ENCODE measurements at places on chromosomes 16 and 17.

DNA sequence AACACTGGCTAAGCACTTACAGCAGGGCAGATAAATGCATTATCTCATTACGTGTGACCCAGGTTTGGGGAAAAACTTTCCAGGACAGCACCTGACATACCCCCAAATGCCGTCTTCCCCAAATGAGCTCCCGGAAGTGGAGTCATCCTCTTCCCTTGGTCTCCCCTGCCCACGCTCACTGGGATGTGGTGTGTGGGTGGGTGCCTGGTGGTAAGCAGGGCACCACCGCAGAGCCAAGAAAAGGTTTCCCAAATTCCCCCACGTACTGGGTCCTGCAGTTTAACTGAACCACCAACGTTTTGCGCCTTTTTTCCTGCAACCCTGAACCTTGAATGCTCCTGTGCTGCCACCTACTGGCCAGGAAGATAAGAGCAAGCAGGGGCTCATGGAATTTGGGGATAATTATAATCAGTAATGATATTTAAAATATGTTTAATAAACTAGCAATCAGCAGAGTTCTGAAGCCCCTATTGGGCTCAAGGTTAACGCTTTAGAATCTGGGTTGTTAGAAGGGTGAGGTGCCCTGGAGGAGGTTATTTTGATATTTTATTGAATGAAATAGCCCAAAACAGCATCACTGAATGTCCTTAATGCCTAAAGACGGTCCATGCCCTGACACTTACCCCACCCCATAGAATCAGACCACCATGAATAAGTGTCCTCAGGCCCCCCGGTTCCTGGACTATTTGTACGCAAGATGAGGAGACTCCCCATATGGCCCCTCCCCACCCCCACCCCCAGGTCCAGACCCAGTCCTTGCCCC is 8.0 kb downstream of the SPPL2C start:
- DNase-seq = peak; percentile 34

DNA sequence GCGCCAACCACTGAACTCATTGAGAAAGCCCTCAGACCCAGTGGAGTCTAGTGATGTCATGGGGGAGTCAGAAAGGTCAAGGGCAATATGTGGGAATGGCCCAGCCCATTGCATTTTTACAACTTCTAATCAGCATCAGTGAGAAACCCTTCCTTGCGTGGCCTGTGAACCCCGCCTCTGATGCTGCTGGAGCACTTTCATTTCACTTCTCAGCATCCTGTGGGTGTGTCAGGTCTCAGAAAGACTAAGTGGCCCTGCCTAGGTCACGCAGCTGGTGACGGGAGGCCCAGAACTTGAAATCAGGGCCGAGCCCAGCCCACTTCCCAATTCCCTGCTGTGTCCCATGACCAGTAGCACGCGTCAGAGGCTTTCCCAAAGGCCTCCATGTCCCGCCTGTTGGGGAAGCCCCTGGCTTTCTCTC is 6.1 kb downstream of the DNAI2 start:
- no peak for DNase-seq

- no peak for DNase-seq
Measured at GRCh38 chr17:19558946-19559345, 25.3 kb downstream of the SLC47A1 start.

DNA sequence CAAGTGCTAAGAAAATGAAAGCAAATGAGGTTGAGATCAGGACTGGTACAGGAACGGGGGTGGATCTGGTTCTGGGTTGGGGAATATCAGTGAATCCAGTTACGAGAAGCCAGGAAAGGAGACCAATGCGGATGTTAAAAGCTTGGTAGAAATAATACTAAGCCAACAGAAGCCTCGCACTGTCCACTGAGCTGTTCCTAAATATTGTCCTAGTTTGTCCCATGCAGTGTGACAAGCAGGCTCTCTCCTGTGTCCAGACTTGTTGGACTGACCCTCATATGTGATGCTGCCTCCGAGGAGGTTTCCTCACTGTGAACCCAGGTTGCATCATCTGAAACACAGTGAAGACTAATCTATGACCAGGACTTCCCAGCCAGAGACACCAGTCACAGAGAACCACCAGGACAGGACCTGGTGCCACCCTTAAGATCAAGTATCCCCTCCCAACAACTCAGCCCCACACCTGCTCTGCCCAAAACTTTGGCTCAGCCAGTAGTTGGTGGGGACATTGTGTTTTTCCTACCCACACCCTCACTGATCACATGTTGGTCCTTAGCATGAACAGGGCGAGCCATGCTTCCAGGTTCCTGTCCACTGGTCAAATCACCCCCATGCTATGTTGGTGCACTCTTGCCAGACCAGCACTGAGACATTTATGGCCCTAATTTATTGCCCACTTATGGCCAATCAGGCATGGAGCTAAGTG is 32.7 kb upstream of the SCNN1B start:
- no peak for DNase-seq

GRCh38 chr16:58511933-58512815 is 3.1 kb upstream of the SETD6 start:
- peak; percentile 53 for DNase-seq

GRCh38 chr16:76639685-76640289 is 362.6 kb downstream of the CNTNAP4 start:
- no peak for DNase-seq

DNA sequence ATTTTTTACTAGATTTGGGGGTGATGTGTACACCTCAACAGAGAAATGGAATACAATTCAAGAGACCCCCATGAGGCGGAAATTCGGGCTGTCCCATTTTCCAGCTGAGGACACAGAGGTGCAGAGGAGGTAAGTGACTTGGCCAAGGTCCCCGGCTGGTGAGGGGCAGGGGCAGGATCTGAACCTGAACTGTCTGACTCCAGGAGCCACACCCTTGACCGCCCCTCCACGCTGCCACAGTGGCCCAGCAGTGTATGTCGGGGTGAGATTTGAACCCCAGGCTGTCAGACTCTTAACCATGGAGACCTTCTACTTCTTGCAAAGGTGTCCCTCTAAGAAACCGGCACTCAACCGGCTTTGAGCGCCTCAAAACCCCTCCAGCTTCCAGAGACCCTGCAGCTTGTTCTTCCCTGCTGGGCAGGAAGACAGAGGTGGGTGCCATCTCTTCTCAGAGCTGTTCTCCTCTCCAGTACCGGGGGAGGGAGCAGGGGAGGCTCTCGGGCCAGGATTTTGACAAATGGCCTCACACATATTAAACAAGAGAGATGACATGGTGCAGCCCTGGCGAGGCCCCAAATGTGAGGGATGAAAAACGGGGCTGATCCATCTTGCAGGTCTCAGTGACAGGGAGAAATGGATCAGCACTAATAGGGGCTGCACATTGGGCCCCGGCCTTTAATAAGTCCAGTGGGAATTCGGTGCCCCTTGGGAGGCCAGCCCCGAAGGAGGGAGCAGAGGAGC is 222.3 kb downstream of the GSG1L start:
- DNase-seq = no peak

DNA sequence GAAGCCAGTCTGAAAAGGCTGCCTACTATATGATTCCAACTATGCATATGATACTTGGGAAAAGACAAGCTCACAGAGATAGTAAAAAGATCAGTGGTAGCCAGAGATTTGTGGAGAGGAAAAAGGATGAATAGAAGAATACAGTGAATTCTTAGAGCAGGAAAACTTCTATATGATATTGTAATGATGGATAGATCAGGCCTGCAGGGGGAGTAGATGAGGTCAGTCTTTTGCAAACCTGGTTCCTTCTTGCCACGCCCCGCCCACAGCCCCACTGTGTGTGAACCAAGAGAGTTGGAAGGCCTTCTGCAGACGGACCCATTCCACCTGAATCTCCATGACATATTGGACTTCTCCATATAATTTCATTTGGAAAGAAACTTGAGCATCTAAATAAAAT is 761 bp upstream of the CCL8 start:
- no peak for DNase-seq

GRCh38 chr17:59753522-59754467 is 46.3 kb downstream of the VMP1 start:
- DNase-seq = peak; percentile 84

GRCh38 chr16:8814095-8814806 is 16.6 kb downstream of the PMM2 start:
- no peak for DNase-seq

DNA sequence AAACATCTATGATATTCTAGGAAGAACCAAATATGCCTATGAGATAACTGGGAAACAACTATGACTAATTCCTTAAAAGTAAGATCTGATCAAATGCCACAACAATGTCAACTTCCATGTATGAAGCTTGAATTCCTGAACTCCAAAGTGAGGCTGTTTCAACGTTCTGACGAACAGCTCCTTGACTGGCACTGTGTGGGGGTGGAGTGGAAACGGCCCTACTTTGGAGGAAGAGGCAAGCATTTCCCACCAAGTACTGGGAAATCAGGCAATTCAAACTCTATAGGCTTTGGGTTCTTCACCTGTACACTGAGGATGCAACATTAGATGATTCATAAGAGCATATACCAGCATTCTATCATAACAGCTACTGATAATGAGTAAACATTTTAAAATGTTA is 187.2 kb downstream of the CDK5R1 start:
- no peak for DNase-seq

GRCh38 chr16:66534376-66534799 is 15.5 kb downstream of the TK2 start:
- no peak for DNase-seq

- DNase-seq = peak; percentile 79
Measured at GRCh38 chr16:84819644-84820304, at the start of gene CRISPLD2. CRISPLD2 (plus strand) TSS chr16:84819985; CDS start chr16:84838496, 18,511 bp downstream.

- DNase-seq = no peak
Measured at GRCh38 chr16:78290872-78291591, 191.6 kb downstream of the WWOX start.

DNA sequence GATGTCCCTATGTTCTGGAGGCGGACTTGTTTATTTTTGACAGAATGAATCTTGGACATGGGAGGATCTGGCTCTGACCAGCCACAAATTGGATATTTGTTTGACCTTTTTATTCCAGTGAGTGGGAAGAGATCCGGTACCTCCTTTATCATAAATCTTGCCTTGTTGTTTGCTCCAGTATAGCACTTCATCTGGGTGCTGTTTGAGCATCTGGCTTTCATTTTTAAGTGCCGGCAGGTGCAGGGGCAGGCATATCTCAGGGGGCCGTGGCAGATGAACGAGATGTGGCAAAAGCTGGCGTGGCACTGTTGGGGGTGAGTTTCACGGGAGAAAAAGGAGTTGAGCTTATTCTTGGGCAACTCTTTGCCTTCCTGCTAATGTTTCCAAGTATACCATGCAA is 37.8 kb downstream of the MSI2 start:
- no peak for DNase-seq

- DNase-seq = no peak
Measured at GRCh38 chr16:72987480-72987901, 60.4 kb downstream of the ZFHX3 start.

DNA sequence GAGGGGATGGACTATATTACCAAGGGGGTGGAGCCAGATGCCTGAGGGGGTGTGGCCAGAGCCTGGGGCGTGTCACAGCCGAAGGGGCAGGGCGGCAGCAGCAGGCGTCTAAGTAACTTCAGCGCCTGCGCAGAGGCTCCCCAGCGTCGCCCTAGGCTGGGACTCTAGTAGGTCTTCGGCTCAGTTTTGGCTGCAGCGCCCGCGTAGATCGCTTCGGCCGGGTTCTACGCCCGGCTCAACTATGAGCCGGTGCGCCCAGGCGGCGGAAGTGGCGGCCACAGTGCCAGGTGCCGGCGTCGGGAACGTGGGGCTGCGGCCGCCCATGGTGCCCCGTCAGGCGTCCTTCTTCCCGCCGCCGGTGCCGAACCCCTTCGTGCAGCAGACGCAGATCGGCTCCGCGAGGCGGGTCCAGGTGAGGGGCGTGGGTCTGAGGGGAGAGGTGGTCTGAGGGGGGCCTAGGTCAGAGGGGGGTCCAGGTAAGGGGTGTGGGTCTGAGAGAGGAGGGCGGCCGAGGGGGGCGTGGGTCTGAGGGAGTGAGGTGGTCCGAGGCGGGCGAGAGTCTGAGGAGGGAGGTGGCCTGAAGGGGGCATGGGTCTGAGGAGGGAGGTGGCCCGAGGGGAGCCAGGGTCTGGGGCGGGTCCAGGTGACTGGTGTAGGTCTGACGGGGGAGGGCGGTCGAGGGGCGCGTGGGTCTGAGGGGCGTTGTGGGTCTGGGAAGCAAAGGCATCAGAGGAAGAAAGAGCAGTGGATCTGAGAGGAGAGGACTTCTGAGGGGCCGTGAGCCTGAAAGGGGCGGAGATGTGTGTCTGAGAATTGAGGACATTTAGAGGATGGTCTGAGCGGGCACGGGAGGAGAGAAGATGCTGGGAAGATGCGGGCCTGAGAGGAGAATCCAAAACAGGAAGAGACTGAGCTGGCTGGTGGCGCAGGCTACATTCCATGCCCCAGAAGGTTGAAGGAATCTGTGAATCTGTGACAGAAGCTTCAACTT is at the start of gene LPCAT2:
LPCAT2 (plus strand) TSS at position 132 of the 991 bp plus-strand sequence; CDS start at position 242, 110 bp downstream.
- peak; percentile 81 for DNase-seq

- no peak for DNase-seq
Measured at GRCh38 chr16:88274847-88275246, 107.9 kb upstream of the ZNF469 start.

All from HFFc6 (cell line).